ENCODE measurements at places on chromosomes 11 and 22.

DNA sequence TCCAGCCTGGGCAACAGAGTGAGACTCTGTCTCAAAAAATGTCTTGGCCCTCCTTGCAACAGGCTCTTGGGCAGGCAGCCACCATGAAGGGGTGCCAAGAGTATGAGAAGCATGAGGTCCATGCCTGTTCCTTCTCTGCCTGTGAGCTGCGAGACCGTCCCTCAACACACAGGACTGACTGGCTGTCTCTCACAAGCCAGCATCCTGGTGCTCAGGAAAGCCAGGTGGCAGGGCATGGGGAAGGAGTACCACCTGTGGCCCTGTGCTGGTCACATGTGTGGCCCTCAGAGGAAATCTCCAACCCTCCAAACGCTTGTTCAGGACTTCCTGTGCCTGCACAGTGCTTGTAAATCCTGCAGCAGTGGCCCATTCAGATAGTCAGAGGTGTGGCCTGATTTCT lies 83.2 kb downstream of the ATXN10 start:
- DNase-seq = no peak

- DNase-seq = no peak
Measured at GRCh38 chr11:41826085-41826484, 366.6 kb upstream of the LRRC4C start.

DNA sequence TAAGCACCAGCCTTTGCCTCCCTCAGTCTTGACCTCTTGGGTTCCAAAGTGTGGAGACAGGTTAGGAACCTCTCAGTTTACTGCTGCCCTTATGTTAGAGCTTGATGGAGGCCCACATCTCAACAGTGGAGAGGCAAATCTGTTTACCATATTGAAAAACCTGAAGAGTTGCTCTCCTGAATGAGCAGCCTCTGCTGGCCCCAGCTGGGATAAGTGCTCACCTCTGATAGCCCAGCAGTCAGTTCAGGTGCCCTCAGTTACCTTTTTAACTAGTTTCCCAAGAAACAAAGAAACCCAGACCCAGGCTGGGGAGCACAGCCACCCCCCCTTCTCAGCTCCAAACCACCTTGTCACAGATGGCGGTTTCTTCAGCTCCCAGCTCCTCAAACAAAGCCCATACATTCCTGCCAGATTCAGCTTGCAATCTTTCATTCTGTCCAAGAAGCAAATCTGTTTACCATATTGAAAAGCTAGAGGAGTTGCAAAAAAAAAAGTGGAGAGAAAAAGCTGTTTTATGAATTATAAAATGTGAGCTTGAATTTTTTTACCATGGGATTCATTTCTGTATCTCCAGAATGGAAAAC lies 57.2 kb downstream of the PPFIBP2 start:
- no peak for DNase-seq

DNA sequence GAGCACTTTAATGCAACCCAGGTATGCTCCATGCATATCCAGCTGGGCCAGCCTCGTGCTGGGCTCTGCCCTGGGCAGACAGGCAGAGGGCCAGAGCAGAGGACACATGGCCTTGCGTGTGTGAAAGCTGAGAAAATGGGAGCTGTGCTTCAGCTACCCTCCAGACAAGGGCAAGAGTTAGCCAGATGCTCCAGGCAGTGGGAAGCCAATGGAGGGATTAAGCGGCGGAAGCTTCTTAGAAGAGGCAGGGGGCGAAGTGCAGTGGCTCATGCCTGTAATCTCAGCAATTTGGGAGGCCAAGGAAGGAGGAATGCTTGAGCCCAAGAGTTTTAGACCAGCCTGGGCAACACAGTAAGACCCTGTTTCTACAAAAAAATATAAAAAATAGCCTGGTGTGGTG lies 9.8 kb upstream of the ARHGEF17 start:
- DNase-seq = no peak

DNA sequence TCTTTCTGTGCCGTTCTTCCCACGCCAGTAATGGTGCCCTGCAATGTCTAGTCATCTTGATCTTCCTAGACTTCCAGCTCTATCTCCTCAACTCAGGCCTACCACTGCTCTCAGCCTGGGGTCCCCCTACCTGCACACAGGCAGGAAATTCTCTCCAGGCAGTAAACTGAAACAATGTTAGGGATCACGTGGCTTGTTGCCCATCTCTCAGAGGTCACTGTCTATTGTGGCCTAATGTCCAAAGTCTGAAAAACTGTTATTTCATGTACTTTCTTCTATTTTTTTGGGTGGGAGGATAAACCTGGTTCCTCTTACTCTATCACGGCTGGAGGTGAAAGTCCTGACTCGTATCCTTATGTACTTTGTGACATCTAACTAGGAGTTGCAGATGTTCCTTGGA lies 59.1 kb downstream of the CCDC34 start:
- no peak for DNase-seq

GRCh38 chr11:46102843-46103242 lies 18.4 kb downstream of the PHF21A start:
- DNase-seq = no peak

DNA sequence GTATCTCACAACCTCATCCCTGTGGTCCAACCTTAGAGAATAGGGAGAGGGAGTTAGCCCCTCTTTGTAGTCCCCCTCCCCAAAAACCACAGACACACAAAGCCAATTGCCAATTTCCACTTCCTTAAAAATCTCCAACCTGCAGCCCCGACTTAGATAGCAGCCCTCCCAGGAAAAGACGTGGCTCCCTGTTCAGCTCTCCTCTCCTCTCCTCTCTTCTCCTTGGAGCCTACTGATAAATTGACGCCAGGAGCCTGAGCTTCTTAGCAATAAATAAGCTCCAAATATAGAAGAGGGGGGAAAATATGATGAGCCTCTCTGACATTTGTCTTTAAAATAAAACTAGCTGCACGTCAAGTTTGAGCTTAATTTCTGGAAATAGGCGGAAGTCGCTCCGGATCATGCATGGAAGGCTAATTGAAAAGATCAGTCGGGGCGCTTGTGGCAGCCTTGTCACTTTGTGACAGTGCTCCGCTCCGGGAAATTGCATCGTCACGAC lies 7.3 kb downstream of the PAX6 start:
- DNase-seq = no peak

- no peak for DNase-seq
Measured at GRCh38 chr11:28137832-28138231, 29.6 kb downstream of the METTL15 start.

- no peak for DNase-seq
Measured at GRCh38 chr11:27460158-27460978, 12.2 kb downstream of the LGR4 start.

Measured in neuronal stem cell (in vitro differentiated cells).